Adipocyte (in vitro differentiated cells): ENCODE measurements at places on chromosomes 6 and 20.

- no peak for DNase-seq
These were observed 233.6 kb upstream of the MAP3K7 start for GRCh38 chr6:90820436-90820835.

DNA sequence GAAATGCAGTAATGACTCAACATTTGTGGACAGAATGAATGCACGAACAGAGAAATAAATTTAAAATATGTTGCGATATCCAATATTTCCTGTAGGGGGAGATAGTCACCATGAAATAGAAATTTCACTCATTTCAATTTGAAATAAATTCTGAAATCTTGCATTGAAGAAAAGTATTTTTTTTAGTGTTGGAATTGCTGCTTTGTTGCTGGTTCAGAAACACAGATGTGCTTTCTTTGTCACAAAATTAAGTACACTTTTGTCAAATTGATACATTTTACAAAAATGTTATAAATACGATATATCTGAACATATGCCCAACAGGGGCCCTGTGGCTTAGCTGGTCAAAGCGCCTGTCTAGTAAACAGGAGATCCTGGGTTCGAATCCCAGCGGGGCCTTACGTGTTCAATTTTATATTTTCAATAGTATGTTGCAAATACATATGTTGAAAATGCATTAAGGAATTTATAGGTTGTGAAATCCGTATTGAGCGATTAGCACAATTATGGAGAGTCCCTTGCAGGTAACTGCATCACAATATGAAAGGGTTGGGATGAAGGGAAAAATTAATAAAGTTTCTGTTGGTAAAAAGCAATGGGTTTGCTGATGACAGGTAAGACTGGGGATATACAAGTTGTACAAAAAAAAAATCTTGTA lies 85.4 kb upstream of the PRSS16 start:
- peak; percentile 82 for DNase-seq

DNA sequence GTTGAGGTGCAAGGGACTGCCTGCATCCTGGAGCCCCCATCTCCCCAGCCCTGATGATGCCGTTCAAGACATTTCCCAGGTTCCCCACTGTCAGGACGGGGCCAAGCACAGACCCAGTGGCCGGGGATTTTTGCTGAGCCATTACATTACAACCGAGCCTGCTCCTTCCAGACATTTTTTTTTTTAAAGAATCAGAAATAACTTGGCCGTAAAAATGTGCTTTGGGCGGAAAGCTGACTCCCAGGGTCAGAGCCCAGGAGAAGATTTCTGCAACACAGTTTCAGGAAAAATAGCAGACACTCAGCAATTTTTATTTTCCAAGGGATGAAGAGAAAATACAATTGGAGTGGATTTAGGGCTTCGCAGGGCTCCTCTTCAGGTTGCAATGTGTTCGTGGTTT lies 87.9 kb downstream of the LRFN2 start:
- no peak for DNase-seq

DNA sequence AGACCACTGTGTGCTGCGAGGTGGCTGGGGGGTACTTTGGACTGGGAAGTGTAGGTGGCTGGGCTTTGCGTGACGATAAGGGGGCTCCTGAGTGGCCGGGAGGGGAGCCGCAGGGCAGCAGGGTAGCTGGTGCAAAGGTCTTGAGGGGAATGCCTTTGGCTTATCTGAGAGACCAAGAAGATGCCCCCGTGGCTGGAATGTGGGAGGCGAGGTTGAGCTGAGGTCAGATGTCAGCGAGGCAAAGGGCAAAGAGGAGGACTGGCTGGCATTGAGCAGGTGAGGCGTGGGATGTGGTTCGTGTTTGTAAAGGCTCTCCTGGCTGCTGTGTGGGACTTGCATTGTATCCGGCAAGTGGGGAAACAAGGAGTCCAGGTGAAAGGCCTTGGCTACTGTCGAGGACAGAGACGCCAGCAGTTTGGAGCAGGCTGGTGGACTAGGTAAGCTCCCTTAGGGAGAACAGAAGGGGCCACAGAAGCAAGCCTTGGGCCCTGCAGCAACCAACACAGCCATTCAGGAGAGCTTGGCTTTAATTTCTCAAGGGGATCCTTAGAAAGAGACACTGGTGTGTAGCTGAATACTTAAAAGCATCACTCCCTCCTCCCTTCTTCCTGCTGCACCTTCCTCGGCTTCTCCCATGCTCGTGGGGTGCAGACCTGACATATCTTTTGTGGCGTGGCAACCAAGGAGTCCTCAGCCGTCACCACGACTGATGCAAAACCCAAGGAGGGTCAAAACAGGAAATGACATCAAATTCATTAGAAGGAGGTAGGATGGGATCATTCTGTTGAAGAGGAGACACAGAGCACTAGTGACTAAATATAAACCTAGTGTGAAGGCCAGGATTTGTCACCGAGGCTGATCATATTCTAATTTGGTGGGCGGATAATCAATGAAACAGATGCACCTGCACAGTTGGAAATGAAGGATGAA lies 53.5 kb upstream of the ERVFRD-1 start:
- no peak for DNase-seq

- DNase-seq = peak; percentile 78
These were observed 90.7 kb upstream of the ARID1B start for GRCh38 chr6:156686301-156686994.

DNA sequence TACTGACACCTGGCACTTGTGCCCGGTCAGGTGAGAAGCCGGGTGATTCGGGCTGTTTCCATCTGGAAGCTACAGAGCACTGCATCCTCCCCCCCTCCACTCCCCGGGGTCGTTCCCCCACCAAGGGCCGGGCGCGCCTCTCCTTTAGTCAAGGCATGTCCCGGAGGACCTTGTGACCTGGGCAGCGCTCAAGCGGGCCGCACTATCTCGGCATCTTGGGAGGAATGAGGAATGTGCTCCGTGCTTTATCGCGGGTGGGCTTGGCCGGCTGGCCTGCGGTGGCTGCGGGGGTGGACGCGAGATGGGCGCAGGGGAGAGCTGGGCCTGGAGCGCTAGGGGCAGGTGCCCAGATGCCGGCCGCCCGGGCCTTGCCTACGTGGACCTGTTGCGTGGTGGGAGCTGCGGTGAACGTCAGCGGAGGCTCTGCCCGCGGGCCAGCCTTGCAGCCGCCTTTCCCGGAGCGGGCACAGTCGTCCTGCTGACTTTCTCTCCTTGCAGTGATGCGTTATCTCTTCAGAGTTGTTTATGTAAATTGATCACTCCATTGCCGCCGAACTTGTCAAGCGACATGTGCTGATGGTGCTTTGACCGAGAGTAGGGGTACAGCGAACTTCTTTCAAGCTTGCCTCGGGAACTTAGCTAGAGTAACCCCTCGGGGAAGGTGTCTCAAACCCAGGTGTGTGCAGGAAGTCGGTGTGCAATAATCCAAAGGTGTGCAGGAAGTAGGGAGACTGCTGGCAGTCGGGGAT lies 1.1 kb downstream of the LRRC1 start:
- DNase-seq = peak; percentile 74

DNA sequence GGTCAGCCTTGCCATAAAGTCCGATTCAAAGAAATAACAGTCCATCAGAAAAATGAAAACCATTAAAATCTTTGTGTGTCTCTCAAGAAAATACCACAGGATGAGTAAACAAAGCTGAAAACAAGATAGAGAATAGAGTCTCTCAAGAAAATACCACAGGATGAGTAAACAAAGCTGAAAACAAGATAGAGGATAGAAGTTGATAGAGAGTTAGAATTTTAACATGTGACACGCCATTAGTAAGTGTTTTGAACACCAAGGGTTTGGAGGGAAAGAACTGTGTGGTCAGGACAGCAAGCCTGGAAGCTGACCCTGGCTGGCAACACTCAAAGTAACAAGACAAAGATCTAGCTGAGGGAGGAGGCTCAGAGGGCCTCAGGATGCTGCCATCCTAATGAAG lies 43.9 kb upstream of the PRND start:
- DNase-seq = no peak

DNA sequence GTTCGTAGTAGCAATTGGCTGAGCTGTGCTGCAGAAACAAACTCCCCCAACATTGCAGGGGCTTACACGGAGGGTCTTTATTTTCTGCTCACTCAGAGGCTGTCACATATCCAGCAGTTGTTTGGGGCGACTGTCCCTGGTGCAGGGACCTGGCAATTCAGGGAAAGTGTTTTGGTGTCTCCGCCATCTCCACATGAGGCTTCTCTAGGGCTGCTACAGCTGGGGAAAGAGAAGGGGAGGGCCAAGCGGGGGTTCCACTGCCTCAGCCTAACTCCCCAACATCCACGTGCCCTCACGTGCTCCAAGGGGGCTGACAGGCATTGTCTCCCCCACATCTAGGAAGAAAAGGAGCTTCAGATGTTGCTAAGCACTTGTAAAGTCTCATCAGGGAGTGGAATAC lies 61.3 kb upstream of the NXT1 start:
- DNase-seq = no peak

DNA sequence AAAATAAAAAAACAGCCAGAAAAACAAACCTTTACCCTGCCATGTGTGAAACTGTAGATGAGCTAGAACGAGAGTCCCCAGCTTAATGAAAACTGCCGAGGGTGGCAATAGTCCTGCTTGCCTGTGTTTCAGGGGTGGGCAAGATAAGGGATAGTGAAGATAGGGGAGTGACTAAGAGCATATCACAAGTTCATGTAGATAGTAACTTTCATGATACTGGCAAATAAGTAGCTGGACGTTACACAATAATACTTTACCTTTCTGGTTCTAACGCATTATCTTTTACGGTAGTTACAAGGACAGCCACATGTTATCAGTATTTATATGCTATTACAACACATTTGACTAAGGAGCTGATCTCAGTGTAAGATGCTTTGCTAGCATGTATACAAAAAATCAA lies 9.3 kb upstream of the FBXO9 start:
- DNase-seq = no peak

DNA sequence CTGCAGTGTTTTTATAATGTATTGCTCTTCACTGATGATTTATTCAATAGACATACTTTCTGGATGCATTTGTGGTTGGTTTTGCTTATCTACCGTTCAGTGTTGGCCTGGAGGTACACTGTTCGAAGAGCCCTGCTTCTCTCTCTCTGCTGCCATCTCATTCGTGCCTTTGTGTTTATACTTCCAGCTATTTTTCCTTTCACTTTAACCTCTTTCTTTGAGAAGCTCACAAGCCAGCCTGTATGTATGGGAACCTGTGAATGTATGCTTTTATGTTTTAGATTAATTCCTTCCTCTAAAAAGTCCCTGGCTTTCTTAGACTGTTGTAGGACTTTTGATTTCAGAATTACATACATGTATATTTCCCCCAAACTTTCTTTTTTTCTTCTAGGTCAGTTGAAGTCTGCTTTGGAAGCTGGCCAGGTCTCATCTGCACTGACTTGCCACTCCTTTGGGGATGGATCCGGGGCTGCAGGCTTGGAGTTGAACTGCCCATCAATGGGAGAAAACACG lies 83.0 kb downstream of the SCAND1 start:
- peak; percentile 54 for DNase-seq

GRCh38 chr6:169324086-169324485 lies 70.4 kb upstream of the THBS2 start:
- DNase-seq = no peak

DNA sequence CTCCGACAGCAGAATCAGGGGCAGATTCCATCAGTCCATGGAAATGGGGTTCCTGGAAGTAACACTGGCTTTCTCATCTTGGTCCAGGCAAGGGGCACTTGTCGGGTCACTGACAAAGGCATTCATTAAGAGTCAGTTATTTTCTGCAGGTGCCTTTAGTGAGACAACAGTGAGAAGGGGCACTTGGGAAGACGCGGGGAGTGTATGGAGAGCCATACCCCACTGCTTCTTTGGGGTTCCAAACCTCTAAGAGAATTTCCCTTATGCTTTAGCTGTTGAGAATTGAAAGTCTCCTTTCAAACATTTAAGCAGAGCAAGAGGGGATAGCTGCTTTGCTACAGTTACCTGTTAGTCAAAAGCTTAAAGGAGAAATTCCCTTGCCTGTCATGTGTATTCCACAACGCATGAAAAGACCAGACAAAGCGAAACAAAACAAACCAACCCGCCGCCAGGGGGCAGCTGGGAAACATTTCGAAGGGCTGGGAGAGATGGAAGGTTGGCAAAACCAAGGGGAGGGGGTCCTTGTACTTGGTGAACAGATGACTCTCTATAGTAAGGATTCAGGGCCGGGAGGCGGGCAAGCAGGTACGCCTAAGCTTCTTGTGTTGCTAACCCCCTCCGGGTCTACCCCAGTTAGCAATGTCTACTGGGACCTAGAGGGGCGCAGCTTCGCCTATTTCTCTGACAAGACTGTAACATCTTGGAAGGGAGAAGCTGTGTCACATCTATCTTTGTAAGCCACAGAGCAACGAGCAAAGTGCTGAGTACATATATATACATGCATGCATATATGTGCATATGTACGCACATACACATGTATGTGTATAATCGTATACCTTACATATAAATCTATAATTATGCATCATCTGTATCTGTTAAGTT lies 474.9 kb upstream of the AGPAT4 start:
- peak; percentile 5 for DNase-seq

- DNase-seq = peak; percentile 44
These were observed 109.3 kb downstream of the WDR27 start for GRCh38 chr6:169592558-169592957.
